ENCODE measurements at places on chromosomes 6 and 20.

GRCh38 chr6:11604215-11604614 lies 66.7 kb downstream of the TMEM170B start:
- H3K27ac ChIP-seq: no peak overlapping the region
- peaks cover 38% of the 10 kb centered on the region for H3K4me1 ChIP-seq
- H3K27me3 ChIP-seq: no peaks in the 10 kb centered on the region
- H3K36me3 ChIP-seq: no peaks in the 10 kb centered on the region

DNA sequence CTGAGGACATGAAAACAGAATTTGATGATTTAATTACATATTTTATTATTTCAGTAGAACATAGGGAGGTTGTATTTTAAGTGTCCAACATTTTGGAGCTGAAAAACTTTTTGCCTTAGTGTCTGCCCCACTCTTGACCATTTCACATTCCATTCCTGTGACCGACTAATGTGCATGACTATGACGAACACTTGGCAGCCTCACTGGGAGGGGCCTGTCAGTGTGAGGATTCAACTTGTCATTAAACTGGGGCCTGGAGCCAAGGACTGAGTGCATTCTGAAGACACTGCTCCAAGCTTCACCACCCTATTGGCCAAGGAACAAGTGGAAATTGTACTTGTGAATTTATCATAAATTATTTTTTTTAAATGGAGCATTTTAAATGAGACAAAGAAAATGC lies 661.3 kb downstream of the BCKDHB start:
- peaks cover 14% of the 10 kb centered on the region for H3K4me1 ChIP-seq
- no peak overlapping the region for H3K27ac ChIP-seq
- no peak overlapping the region for H3K4me3 ChIP-seq
- no peak for DNase-seq

- no peak overlapping the region for H3K27ac ChIP-seq
- no peaks in the 10 kb centered on the region for H3K36me3 ChIP-seq
- H3K4me3 ChIP-seq: no peak overlapping the region
- H3K4me1 ChIP-seq: peaks cover 7% of the 10 kb centered on the region
- DNase-seq: no peak
Measured at GRCh38 chr6:125923366-125923877, 33.1 kb upstream of the HINT3 start.

GRCh38 chr6:71420693-71421328 lies 132.2 kb downstream of the OGFRL1 start:
- peaks cover 33% of the 10 kb centered on the region for H3K27me3 ChIP-seq
- H3K4me3 ChIP-seq: peak overlapping the region; percentile 82
- H3K27ac ChIP-seq: no peak overlapping the region
- peak; percentile 95 for DNase-seq
